ENCODE measurements at places on chromosomes 2 and 18. TPM values are rescaled to one million over a fixed set of nuclear protein-coding genes. Genes with fewer than 3 reads are reported as not detected.

DNA sequence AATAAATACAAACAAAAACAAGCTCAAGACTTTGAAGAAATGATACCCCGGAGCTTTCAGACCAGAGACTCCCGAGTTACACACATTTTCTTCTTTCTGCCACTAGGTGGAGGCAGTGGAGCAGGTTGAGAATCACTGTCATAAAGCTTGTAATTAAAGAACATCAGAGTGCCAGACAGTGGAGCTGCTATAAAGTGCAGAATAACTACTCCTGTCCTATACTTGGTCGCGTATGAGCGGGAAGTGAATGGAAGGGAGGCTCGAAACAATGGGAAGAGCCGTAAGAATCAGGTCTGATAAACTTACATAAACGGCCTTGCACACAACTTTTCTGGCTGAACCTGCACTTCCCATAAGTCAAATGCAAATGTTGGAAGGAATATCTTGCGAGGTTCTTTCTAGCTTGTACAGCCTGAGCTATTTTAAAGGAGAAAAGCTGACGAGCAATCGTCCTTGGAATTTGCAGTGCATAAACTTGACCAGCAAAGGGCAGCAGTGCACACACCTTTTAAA, 189.0 kb downstream of the RPIA start:
- DNase-seq: peak; percentile 62

The ZNF385B gene
- not detected for total RNA-seq

The CTAGE1 gene
- not detected for total RNA-seq

- no peak for DNase-seq
Observed at GRCh38 chr2:151191001-151191400, 70.7 kb downstream of the RBM43 start.

DNA sequence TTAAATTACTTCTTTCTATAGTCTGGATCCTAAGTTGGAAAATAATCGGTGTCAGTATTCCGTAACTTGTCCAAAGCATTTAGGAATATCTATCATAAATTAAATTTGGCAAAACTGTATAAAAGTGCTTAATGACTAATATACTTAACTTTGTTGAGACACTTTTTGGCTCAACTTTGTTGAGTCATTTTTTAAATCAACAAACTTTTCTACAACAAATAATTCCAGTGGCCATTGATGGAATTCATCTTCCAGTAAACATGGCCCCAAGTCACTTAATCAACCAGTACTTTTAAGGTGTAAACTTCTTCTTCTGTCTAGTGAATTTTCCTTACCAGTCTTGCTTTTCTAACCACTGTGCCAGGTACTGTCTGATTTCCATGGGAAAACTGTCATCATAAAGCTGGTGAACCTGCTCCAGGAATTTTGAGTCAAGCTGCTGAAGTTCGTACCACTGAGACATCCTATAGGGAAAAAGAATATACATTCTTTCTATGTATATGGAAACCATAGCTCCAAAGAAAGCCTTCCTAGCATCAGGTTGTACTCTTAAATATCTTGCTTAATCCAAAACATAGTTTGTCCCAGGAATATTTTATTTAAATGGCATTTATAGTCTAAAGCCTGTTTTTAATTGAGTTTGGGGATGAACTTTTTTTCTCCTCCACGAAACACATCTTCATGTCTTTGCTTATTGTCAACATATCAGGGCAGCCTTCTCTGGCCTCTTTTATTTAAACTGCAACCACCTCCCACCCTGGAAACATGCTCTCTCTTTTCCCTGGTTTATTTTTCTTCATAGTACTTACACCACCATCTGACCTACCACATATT, 4.2 kb downstream of the STAT1 start:
- no peak for DNase-seq

DNA sequence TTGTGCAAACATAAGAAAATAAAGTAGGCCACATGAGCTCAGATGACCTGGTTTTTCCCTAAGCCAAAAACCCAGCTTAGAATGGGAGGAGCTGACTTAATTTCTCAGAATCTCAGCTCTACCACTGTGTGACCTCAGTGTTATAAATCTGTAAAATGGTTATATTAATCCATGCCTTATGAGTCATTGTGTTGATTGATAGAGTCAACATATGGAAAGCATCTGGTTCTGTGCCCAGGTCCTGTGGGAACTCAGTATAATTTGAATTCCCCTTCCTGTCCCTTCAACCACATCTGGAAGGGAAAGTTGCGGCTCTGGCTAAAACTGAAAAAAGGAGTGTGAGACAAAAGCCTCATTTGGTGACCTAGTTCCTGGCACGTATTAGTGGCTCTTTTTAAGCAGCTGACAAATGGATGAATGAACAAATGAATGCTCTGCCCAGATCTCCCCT, 25.7 kb downstream of the TMEM177 start:
- DNase-seq: no peak

DNA sequence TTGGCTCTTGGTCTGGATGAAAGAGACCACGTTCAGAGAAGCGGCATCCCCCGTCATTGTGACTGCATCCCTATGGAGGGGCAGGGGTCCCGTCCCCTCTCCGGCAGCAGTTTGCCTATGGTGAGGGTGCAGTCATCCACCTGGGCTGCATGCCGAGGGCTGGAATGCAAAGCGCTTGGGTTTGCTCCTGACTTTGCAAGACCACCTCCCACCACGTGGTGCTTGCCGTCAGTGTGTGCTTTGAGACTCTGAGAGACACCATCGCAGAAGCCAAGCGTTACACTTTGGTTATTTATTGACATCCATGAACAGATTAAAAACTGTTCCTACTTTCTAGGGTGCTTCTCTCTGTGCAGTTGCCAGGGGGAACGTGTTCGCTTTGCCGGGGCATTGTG, 59.5 kb downstream of the SH3RF3 start:
- no peak for DNase-seq

DNA sequence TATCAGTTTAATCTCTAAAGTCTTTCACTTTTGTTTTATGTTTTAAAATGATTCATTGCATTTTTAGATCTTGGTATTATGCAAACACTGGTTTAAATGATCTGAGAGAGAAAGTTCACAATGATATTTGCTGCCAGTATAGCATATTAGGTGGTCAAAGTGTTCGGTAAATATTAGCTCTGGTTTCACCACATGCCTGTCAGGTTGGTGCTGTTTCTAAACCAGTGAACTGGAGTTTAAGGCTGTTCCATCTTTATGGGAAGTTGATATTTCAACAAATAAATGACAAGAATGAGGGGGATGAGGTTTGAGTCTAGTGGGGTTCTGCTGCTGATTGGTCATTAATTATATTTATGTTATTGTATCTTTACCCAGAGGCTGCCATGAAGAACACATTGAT, 436.4 kb downstream of the DCDC2C start:
- no peak for DNase-seq

The ALPP gene
- total RNA-seq: not detected

All from Caki2 (cell line).